NCI-H82 (cell line): ENCODE measurements at places on chromosomes 4 and X.
A peak's percentile ranks its signal among the peaks of the same experiment; 100 is the strongest.

DNA sequence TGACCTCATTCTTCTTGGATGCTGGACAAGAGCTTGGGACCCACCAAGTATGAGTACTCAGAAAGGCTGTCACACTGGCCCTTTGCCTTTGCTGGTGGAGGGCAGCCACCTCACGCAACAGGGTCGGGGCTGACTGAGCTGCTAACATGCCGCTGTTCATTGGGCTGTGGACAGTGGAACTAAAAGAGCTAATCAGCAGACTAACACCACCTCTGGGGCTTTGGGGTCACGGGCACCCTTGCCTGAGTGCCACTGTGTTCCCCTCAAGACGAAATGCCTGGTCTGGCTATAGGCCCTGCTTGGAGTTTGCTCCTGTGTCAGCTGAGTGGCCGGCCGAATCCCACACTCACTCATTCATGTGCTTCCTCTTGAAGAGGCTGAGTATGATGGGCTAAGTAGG, 559.6 kb downstream of the SPRY1 start:
- no peak for DNase-seq

DNA sequence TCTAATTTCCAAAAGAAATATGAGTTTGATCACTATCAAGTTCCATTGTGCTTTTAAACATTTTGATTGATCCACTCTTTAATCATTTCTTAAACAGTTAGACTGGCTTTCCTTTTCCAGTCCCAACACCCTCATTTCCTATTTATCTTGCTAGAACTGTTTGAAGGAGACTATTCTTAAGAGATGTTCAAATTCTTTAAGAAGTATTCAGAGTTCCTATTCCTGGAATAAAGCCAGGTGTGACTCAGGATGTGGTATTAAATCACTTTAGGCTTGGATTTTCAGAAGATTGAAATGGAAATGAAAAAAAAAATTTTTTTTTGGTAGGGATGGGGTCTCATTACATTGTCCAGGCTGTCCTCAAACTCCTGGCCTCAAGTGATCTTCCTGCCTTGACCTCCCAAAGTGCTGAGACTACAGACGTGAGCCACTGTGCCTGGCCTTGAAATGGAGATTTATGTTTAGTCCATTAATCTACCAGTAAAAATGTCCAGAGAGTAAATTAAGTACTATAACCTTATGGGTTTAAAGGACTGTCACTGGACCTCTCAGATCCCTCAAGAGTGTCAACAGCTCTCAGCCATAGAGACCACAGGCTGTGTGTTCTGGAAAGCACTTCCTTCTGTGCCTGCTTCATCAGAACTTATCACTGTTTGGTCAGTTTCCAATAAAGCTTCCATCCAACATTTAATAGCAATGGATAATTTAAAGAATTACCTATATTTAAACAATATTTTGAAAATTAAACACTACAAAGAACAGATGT, 90.7 kb downstream of the CDS1 start:
- DNase-seq, result no peak

DNA sequence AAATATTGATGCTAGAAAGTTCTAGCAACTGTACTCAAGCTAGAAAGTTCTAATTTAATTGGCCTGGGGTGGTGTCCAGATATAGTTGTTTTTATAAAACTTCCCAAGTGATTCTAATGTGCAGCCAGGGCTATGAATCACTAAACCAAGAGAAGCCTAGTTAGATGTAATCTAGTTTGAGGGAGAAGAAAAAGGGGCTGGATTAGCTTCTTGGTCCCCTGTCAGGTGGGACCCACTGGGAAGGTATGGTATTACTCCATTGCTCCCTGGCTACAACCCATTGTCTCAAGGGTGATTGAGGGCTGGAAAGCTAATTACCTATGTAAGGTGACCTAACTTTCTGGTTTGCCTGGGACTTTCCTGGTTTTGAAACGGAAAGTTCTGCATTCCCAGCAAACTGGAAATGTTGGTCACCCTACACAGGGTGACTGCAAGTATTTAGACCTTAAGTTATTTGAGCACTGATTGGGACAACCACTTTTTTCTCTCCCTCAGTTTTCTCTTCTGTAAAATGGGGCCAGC, 23.9 kb upstream of the MSN start:
- no peak for DNase-seq

GRCh38 chr4:7460566-7460965, 25.8 kb upstream of the PSAPL1 start:
- peak; percentile 32 for DNase-seq

- DNase-seq, result no peak
Observed at GRCh38 chrX:120753413-120754251, 122.0 kb downstream of the CT47B1 start.
